Stimulated activated CD4-positive, alpha-beta T cell treated with anti-CD3 and anti-CD28 coated beads, Interleukin-1b, Interleukin-23, amount 100 ng/mL, for 1 hour (primary cell): ENCODE measurements at places on chromosomes 1 and 21.

- DNase-seq = no peak
Observed at GRCh38 chr1:100287162-100287561, 21.1 kb downstream of the RTCA start.

GRCh38 chr1:159879977-159880376, 17.5 kb upstream of the VSIG8 start:
- no peak for DNase-seq

- DNase-seq = no peak
Observed at GRCh38 chr1:68024635-68025338, 25.6 kb downstream of the DIRAS3 start.

GRCh38 chr1:181107711-181108110, 19.2 kb downstream of the IER5 start:
- DNase-seq = no peak

DNA sequence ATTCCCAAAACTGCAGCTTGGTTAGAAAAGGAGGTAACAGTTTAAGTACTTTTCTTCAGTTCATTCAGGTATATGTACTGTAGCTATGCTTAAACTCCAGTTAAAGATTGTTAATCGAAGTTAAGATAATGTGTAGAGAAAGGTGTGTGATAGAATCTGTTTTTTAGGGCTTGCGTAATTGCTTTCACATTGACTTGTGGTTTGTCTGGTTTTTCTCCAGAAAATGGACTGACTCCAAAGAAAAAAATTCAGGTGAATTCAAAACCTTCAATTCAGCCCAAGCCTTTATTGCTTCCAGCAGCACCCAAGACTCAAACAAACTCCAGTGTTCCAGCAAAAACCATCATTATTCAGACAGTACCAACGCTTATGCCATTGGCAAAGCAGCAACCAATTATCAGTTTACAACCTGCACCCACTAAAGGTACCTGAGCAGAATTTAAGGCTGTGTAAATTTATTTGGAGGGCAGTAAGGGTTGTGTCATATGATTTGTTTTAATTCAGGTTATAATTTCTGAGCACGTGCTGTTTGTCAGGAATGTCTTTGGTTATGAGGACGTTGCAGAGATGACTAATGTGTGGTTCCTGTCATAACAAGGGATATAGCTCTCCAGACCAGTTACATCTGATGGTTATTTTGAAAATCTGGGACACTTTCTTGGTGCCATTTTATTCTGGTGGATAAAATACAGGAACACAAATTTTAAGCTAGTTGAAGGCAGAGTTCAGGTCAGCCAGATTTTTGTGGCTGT, 26.0 kb downstream of the ATF6 start:
- no peak for DNase-seq

DNA sequence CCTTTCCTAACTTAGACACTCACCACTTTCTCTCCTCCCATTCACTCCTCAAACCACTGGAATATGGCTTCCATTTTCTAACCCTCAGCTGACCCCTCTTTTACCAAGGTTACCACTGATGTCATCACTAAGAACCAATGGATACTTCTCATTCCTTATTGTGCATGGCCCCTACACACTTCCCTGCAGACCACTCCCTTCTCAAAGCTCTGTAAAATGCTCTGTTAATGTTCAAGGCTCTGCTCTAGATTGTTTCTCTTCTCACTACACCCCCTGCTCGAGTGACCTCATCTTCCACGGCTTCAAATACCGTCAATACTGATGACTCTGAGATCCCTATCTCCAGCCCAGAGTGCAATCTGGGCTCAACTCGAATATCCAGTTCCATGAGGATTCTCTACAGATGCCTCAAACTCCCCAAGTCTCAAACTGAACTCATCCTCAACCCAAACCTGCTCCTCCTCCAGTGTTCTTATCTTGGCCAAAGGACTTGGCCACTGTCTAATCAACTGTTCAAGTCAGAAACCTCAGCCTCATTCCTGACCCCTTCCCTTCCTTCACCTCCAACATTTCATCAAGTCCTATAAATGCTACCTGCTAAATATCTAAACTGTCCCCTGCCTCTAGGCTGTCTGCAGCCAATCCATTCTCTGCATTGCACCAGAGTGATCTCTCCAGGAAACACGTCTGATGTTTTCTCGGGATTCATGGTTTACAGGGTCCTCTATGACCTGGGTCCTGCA, 41.3 kb upstream of the BMP8B start:
- no peak for DNase-seq

DNA sequence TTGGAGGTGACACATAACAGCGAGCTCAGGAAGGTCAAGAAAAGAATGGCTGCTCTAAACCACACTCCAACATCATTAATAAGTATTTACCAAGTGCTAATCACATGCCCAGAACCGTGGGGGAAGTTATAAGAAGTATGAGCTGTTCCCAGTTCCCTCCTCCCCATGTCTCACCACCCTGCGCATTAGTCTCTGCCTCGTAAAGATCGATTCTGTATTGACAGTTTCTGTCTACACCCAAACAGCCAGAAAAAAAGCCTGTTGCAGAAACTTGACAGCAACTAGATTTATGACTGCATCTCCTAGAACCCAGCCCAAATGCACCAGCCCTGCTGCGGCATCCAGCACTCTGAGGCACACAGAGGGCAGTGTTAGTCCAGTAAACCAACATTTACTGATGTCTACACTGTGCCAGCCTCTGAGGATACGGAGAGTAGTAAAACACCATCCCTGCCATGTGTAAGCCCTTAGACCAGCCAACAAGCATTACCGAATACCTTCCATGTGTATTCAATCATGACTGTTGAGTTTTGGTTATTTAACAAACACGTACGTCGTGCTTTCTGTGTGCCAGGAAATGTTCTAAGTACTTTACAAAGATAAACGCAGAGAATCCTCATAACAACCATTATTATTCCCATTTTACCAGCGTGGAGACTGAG, 63.6 kb upstream of the ZBTB40 start:
- no peak for DNase-seq

DNA sequence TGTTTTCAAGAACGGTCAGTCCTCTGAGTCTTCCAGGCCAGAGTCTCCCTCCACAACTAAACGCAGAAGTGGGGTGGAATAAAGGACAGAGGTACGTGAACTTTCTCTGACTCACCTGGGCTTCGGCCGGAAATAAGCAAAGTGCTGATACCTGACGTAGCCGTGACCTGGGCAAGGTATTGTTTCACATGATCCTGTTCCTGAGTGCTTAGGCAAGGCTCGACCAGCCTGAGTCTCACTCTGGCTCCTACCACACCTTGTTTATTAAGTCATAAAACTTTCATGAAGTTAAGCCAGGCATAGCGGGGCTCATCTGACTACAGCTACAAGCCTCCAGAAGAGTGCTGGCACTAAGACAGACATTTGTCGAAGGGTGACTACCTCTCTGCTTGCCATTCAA, 327.5 kb downstream of the SETD4 start:
- DNase-seq = no peak

DNA sequence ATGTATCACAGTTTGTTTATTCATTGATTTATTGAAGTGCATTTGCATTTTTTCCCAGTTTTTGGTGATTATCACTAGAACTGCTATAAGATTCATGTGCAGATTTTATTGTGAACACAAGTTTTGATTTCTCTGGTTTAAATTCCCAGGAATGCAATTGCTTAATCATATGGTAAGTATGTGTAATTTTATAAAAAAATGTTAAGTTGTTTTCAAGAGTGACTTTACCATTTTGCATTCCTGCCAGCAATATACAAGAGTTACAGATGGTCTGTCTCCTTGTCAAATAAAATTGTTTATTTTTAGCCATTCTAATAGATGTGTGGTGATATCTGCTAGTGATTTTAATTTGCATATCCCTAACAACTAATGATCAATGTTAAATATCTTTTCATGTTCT, 127.3 kb upstream of the APP start:
- no peak for DNase-seq

DNA sequence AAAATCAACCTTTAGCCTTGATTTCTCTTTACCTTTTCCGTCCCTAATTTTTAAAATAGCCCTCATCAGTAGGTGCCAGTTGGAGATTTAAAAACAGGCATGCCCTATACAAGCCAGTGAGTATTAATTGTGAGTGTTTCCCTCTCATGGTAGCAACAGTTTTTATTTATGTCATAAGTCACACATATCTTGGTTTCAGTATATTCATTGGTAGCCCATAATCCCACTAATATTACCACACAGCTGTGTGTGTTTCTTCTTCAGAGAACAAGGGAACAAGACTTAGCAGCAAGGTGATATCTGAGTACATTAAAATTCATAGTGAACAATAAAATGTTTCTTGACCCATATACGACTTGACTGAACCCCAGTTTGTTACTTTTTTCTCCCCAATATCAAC, 68.6 kb upstream of the HSPA13 start:
- DNase-seq = no peak
